ENCODE measurements at places on chromosomes 3 and 15. TPM values are rescaled to one million over a fixed set of nuclear protein-coding genes. Genes with fewer than 3 reads are reported as not detected.

Gene SNX1
- total RNA-seq, result 92.8 TPM

Gene PRTG
- total RNA-seq, result 5.2 TPM

Gene GOLGA6L10
- 3.4 TPM for total RNA-seq

Gene CCR9
- not detected for total RNA-seq

GRCh38 chr3:14816359-14816758 lies 2.4 kb upstream of the FGD5 start:
- H3K27ac ChIP-seq, result no peak overlapping the region
- no peaks in the 10 kb centered on the region for H3K27me3 ChIP-seq
- H3K4me1 ChIP-seq, result peaks cover 14% of the 10 kb centered on the region
- no peak for DNase-seq

GRCh38 chr3:45793482-45794176 lies 2.7 kb downstream of the SLC6A20 start:
- peak; percentile 52 for DNase-seq
- H3K4me3 ChIP-seq, result no peak overlapping the region
- no peaks in the 10 kb centered on the region for H3K36me3 ChIP-seq

- H3K36me3 ChIP-seq, result no peaks in the 10 kb centered on the region
- no peak overlapping the region for H3K27ac ChIP-seq
These were observed 248.4 kb downstream of the CPNE4 start for GRCh38 chr3:131786386-131786785.

DNA sequence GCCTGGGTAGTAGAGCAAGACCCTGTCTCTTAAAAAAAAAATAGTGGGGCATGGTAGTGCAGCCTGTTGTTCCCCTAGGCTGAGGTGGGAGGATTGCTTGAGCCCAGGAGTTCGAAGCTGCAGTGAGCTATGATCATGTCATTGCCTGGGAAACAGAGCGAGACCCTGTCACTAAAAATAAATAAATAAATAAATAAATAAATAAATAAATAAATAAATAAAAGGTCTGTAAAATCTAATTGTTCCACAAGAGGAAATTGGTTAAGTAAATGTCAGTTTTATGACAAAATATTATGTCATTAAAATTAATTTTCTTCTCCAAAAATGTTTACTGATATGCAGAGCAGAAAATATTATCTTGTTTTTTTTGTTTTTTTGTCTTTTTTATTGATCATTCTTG lies 5.3 kb downstream of the CRELD1 start:
- DNase-seq, result no peak
- peaks cover 39% of the 10 kb centered on the region for H3K36me3 ChIP-seq
- H3K4me1 ChIP-seq, result peaks cover 26% of the 10 kb centered on the region

- no peak overlapping the region for H3K27ac ChIP-seq
- no peak overlapping the region for H3K4me3 ChIP-seq
- no peaks in the 10 kb centered on the region for H3K27me3 ChIP-seq
- peaks cover 9% of the 10 kb centered on the region for H3K4me1 ChIP-seq
- no peaks in the 10 kb centered on the region for H3K36me3 ChIP-seq
- DNase-seq, result no peak
These were observed 169.9 kb upstream of the CTNNB1 start for GRCh38 chr3:41029356-41029755.

GRCh38 chr3:16056217-16056616 lies 118.3 kb upstream of the GALNT15 start:
- no peaks in the 10 kb centered on the region for H3K27me3 ChIP-seq
- no peak overlapping the region for H3K4me3 ChIP-seq
- DNase-seq, result no peak

- no peak overlapping the region for H3K27ac ChIP-seq
- H3K4me3 ChIP-seq, result no peak overlapping the region
- H3K27me3 ChIP-seq, result no peaks in the 10 kb centered on the region
These were observed 14.3 kb downstream of the LIMD1 start for GRCh38 chr3:45608885-45609284.

DNA sequence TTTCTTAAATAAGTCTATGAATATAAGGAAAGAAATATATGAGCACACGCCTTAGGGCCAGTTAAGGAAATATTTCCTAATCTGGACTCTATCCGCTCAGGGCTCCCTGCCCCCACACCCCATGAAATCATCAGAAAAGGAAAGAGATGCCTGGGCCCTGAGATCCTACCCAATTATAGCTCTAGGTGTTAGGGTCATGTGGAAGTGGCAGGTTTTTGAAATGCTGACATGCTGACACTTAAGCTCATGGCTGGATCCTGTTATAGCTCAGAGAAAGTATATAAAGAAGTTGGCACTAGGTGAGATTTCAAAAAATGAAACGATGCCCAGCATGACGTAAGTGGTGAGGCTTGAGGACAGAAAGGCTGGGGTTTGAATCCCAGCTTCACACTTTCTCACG lies 43.5 kb upstream of the AKAP13 start:
- H3K4me1 ChIP-seq, result peaks cover 17% of the 10 kb centered on the region
- H3K4me3 ChIP-seq, result no peak overlapping the region
- H3K36me3 ChIP-seq, result no peaks in the 10 kb centered on the region
- H3K27ac ChIP-seq, result peak overlapping the region; percentile 61

- H3K27ac ChIP-seq, result no peak overlapping the region
- no peaks in the 10 kb centered on the region for H3K4me1 ChIP-seq
- no peaks in the 10 kb centered on the region for H3K27me3 ChIP-seq
- no peak overlapping the region for H3K4me3 ChIP-seq
- H3K36me3 ChIP-seq, result no peaks in the 10 kb centered on the region
These were observed 19.9 kb upstream of the BFSP2 start for GRCh38 chr3:133379926-133380325.

- H3K36me3 ChIP-seq, result no peaks in the 10 kb centered on the region
- H3K4me1 ChIP-seq, result peaks cover under 1% of the 10 kb centered on the region
- no peak for DNase-seq
- H3K27me3 ChIP-seq, result no peaks in the 10 kb centered on the region
These were observed 66.4 kb upstream of the PPIB start for GRCh38 chr15:64229129-64229724.

DNA sequence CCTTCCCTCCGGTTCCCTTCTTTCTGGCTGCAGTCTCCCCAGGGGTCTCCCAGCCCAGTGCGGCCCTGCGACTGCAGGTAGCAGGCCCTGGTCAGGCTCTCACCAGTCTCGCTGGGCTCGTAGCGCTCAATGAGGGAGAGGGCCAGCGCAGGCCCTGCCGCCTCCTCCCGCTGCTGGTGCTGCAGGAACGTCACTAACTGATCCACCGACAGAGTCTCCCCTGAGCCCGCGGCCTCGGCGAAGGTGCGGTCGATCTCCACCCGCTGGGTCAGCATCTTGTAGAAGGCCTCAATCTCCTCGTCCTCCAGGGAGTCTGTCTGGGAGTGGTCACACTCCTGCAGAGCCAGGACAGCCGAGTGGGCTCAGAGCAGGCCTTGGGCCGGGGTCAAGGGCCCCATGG lies 18.3 kb downstream of the PLCD1 start:
- no peaks in the 10 kb centered on the region for H3K27me3 ChIP-seq
- no peak overlapping the region for H3K4me3 ChIP-seq
- H3K36me3 ChIP-seq, result no peaks in the 10 kb centered on the region

DNA sequence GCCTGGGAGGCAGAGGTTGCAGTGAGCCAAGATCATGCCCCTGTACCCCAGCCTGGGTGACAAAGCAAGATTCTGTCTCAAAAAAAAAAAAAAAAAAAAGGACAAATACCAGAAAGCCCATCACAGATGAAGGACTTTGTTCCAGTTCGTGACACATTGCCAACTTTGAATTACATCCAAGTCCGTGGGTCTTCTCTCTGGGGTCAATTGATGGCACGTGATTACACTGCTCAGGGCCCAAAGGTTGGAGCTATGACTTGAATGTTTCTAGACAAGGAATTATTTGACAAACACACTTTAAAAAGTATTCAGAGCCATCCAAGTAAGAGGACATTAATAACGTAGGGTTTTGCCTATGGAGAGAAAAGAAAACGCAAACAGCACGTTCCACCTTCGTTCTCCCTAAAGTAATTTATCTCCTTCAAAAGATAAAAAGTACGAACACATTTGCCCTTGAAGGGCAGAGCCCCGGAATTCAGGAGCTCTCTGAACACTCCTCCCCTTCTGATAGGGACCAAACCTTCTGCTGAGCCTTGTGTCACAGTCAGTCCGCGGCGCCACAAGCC lies 31.3 kb upstream of the ST3GAL6 start:
- H3K36me3 ChIP-seq, result no peaks in the 10 kb centered on the region
- H3K4me1 ChIP-seq, result peaks cover 6% of the 10 kb centered on the region
- H3K27me3 ChIP-seq, result no peaks in the 10 kb centered on the region
- peak overlapping the region; percentile 78 for H3K4me3 ChIP-seq

- H3K4me1 ChIP-seq, result peaks cover 21% of the 10 kb centered on the region
- H3K36me3 ChIP-seq, result no peaks in the 10 kb centered on the region
- H3K4me3 ChIP-seq, result no peak overlapping the region
- H3K27ac ChIP-seq, result no peak overlapping the region
These were observed 70.5 kb downstream of the LRTM1 start for GRCh38 chr3:54857343-54857742.
